ENCODE measurements at places on chromosomes 11 and 22.

- no peak for DNase-seq
Observed at GRCh38 chr11:20357150-20357549, 6.4 kb upstream of the HTATIP2 start.

DNA sequence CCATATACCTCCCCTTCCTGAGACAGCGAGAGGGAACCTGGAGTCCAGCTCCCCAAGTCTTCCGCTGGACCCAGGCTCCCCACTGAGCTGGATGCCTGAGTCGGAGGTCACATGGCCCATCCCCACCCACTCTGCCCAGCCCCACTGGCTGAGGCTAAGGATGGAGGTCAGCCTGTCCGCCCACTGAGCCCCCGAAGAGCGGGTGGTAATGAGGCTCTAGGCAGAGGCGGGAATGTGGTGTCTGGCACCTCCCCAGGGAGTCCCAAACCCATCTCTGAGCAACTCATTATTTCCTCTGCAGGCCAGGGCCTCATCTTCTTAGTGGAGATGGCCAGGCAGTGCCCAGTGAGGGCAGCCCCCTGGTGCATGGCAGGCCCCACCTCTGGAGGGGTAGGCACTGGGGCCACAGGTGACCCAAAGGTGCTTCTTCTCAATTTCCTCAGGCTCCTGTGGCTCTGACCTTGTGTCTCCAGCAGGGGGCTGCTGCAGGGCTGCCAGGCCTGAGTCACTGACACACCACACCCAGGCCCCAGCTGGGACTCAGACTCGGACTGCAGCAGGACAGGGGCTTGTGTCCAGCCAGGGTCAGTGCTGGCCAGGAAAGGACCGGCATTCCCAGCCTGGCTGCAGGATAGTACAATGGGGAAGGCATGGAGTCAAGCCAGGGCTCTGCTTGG, 10.2 kb upstream of the PDE2A start:
- DNase-seq = peak; percentile 64

DNA sequence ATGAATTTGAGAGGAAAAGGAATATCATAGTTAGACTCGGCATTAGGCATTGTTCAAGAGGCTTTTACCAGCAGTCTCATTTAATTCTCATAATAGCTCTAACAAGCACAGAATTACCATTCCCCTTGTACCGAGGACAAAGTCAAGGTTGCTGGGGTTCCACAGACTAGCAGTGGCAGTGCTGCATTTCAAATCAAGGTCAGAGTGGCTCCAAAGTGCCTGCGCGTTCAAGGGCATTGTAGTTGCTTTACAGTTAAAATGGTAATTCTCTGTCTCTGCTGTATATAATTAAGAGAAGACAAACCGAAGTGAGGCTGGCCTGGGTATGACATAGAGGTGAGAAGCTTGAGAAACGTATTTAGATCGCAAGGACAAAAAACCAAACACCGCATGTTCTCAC, 40.4 kb upstream of the TP53AIP1 start:
- no peak for DNase-seq

DNA sequence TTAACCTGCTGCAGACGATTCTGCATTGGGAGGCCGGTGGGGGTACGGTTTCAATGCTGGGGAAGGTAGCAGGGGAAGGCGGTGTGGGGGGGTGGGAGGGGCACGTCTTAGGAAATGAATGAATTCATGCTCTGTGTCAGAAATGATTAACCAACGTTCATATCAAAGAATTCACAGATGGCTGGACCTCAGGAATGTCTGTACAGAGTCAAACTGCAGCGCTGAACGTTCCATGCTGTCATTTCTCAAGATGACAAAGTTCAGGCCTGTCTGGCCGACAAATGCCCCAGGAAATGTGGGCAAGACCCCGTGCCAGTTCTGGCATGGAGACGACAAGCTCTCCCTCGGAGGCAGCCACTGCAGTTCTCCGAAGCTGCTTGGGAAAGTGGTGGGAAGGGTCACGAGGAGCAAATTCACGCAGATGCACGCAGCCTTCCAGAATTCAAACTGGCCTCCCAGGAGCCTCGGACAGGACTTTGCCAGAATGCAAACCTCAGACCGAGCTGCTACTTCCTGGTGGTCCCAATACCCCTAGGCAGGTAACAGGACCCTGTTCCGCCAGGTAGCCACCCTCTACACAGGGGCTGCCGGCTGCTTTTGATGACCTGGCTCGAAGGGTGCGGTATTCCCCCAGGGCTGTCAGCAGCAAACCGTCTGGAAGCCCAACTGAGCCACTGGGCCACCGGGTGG, 81.5 kb downstream of the TRMU start:
- no peak for DNase-seq

GRCh38 chr11:131027491-131027890, 111.2 kb upstream of the SNX19 start:
- no peak for DNase-seq

DNA sequence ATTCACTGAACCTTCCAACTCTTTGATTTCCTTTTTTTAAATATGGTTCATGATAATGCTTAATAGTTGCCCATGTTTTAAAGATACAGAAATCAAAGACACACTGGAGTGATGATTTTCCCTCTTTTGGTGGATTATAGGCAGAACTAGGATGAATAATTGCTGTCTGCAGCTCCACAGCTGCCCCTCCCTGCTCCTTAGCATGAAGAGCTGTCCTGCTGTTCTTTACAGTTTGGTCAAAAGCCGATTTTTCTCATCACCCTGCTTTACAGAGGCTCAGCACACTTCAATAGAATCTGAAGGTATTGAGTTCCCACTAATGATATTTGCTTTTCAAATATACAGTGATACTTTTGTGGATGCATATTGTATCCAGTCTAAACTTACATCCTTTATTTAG, 202.6 kb downstream of the AASDHPPT start:
- no peak for DNase-seq

DNA sequence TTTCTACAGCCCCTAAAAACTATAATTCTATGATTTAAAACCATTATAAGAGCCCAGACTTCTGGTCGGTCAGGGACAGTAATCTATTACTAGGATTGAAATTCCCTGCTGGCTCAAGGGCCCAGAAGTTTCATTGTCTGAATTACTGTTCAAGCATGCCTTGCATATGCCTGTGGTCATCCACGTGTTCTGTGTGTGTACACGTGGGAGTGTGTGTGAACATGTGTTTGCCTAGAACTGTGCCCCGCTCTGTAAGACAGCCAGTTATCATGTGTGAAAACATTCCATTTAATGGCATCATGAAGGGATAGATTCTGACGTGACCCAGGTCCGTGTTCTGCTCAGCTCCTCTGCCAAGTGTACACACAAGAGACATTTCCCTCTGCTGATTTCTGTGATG, 189.3 kb upstream of the NECTIN1 start:
- DNase-seq = no peak

DNA sequence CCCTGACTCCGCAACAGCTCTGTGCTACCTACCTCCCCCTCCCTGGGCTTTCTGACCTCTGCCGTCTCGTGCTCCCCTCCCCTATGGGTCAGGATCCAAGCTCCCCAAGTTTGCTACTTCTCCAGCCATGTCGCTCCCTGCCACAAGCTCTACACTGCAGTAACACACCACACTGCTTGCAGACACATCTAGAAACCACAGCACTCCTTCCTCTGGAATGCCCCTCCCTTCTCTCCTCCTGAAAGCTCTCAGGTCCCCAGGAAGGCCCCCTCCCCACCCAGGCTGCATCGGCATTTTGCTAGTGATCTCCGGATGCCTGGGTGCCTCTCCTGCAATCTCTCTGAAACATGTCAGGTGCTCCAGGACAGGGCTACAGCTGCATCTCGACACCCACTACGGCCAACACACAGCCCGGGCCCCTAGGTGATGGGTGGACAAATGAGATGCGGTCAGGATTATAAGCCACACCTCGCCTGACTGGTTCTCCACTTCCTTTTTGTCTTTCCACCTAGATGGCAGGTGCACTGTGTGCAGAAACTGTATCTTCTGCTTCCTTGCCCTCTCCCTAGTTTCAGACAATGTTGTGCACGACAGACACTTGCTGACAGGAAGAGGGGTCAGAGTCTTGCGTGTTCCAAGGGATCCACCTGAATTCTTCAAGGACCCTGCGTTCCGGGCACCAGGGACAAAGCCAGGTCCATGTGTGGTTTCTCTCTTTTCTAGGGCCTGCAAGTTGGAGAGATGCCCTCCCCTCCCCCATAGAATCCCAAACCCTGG, 22.9 kb downstream of the RPUSD4 start:
- no peak for DNase-seq

DNA sequence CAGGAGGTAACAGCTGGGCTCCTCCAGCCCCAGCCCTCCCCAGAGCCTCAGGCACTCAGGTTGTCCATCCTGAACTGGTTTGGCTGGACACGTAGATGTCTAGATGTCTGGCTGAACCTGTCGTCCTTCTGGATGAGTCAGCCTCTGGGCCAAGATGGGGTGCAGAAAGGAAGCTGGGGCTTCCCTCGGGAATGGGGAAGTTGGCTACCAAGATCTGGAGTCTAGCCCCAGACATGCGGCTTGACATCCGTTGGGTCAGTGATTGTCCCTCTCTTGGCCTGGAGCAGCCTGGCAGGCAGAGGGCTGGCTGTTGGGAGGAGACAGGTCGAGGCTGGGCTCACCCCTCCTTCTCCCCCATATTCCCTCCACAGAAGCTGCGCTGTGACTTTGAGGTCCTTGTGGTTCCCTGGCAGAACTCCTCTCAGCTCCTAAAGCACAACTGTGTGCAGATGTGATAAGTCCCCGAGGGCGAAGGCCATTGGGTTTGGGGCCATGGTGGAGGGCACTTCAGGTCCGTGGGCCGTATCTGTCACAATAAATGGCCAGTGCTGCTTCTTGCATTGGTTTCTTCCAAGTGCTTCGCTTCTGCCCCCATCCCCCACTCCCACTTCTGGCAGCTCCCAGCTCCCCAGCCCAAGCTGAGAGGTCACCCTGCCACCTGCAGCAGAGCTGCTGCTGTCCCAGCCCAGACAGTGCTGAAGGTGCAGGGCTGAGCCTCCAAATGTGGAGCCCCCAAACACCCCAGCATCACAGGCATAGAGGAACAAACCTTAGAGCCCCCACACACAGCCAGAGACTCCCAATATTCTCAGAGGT, 1.3 kb downstream of the CST6 start:
- DNase-seq = peak; percentile 66

- DNase-seq = peak; percentile 35
Observed at GRCh38 chr11:31887180-31887579, 76.1 kb upstream of the PAX6 start.

- DNase-seq = peak; percentile 4
Observed at GRCh38 chr11:1825785-1826451, 8.9 kb upstream of the SYT8 start.

DNA sequence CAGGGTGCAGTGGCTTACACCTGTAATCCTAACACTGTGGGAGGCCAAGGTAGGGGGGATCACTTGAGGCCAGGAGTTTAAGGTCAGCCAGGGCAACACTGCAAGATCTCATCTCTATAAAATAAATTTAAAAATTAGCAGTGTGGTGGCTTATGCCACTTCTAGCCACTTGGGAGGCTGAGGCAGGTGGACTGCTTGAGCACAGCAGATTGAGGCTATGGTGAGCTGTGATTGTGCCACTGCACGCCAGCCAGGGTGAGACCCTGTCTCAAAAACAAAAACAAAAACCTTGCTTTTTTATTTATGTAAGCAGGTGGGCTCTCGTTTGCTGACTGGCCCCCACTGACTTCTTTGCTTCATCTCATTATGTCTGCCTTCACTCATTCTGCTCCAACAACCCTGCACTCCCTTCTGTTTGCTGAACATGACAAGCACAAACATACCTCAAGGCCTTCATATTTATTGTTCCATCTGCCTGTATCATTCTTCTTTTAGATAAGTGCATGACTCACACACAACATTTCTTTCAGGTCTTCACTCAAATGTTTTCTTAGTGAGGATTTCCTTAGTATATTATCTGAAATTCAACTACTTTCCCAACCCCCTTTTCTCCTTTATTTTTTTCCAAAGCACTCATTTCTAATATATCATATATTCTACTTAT, 32.4 kb upstream of the CLNS1A start:
- no peak for DNase-seq

DNA sequence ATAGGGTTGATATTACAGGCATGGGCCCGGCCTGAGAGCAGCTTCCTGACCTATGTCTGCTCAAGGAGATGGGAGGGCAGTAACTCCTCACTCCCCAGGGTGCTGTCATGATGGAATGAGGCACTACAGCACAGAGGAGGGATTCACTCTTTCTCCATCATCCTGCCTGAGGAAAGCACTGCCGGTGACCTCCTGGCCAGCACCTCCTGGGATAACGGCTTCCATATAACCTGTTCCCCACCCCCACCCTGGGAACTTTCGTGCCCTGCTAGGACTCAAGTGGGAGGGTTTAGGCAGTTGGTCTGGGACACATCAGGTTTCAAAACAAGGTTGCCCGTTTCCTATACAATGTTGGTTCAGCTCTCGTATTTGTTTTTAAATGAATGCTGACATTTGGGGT, 42.7 kb upstream of the MN1 start:
- no peak for DNase-seq

- no peak for DNase-seq
Observed at GRCh38 chr11:12871788-12872321, 137.3 kb upstream of the RASSF10 start.

DNA sequence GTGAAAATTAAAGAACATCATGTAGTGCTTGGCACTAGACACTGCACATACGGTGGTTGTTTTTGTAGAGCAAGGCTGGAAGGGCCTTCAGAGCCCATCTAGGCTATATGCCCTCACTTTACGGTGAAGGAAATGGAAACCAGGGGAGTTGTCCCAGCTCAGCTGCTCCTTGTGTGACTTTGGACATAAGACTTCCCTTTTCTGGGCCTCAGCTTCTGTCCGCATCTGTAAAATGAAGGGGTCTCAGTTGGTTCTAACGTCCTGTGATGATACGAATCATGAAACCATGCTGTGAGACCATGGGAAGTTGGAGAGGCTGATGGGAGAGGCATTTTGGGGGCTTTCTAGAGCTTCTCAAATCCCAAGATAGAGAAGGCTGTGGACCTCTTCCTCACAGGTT, 4.7 kb downstream of the KCNE3 start:
- peak; percentile 86 for DNase-seq

GRCh38 chr11:24411791-24412190, 85.1 kb upstream of the LUZP2 start:
- DNase-seq = no peak

DNA sequence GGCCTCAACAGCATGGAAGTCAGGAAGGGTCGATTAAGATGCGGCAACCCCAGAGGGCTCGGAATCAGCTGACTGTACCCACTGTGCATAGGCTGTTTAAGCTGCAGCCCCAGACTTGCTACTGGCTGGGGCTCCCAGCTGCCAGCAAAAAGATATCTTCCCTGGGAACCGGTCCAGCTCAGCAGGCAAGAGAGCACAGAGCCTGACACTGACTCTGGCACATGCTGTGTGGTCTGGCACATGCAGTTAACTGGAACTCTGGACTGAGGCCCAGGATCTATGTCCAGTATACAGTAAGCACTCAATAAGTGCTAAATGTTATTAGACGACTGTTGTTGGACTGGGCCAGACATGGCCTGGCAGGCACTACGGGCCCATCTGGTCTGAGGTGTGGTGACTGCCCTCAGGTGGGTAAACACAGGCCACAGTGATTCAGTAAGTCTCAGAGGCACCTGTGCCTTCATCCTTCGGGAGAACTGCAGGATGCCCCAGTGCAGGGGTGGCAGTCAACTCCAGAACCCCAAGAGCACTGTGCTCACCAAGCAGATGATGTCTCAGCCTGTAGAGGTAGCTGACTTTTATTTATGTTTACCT, 87.6 kb downstream of the LARGE1 start:
- no peak for DNase-seq
